Inflammatory macrophage (primary cell): ENCODE measurements at places on chromosomes 3 and 15.
A peak's percentile ranks its signal among the peaks of the same experiment; 100 is the strongest.

GRCh38 chr3:108698461-108698860 lies 58.7 kb downstream of the RETNLB start:
- no peak for DNase-seq

DNA sequence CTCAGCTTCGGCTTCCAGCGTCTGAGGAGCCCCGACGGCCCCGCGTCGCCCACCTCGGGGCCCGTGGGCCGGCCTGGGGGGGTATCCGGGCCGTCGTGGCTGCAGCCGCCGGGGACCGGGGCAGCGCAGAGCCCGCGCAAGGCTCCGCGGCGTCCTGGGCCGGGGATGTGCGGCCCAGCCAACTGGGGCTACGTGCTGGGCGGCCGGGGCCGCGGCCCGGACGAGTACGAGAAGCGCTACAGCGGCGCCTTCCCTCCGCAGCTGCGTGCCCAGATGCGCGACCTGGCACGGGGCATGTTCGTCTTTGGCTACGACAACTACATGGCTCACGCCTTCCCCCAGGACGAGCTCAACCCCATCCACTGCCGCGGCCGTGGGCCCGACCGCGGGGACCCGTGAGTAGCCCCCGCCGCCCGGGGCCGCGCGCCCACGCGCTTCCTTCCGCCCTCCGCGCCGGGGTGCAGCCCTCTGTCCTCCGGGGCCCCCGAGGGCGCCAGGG lies 462 bp downstream of the EDEM1 start:
- DNase-seq: peak; percentile 75

- DNase-seq: no peak
Measured at GRCh38 chr3:143991713-143992112, 20.1 kb downstream of the DIPK2A start.

DNA sequence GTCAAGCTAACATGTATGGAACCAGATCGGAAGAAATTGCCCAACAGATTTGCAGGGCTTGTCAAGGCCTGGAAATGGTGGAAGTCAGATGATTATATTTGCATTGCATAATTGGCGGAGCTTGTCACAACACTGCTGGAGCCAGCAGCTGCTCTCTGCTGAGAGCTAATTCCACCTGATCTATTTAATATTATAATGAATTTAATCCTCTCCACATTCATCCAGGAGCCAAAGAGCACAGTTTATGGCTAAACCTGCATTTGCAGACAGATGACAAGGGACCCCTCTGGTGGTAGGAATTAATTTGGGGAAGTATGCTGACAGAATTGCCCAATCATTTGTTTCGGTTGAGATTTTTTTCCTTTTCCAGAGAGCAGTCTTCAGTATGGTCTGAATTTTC lies 730.2 kb downstream of the TUSC7 start:
- DNase-seq: peak; percentile 82

DNA sequence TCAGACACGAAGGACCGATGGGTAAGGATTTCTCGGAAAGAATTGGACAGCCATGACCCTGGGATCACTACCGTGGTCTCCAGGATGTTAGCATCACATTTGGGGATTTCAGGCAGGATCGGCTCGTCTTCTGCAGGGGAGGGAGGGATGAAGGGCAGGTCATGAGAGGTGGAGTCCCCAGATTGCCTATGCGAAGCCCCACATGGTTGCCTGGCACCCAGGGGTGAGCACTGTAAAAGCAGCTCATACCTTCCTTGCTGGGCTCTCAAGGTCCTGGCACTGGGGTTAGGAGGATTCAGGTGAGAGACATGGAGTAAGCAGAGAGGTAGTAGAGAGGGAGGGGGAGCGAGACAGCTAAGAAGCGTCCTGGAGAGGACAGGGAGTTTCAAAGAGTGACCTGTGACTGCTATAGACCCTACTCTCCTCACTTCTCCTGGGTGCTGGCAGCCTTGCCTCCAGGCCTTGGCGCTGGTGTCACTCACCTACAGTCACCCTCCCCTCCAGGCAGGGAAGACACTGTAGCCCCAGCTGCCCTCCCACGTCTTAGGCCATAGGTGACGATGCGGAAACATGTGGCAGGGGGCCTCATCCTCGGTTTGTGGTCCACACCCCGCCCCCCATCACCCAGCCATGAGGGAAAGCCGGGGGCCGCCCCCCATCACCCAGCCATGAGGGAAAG lies 15.0 kb upstream of the EHD4 start:
- DNase-seq: no peak

DNA sequence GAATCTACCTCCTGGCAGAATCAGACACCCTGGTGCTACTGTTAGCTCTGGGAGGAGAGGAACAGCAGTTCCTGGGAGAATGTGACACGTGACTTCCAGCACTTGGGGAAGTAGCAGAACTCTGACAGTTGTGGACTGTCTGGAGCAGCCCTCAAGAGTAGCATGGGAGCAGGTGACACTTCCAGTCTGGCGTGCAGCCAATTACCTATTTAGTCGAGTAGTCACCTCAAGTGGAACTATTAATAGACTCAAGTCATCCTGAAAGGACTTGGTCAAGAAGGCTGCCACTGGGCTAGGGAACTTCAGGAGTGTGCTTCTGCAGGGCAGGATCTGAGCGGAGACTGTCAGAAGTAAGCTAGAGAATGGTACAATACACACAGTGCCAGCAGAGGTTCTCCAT lies 62.3 kb downstream of the MTHFS start:
- DNase-seq: peak; percentile 44

- no peak for DNase-seq
Measured at GRCh38 chr3:45191424-45191823, 34.7 kb downstream of the TMEM158 start.

DNA sequence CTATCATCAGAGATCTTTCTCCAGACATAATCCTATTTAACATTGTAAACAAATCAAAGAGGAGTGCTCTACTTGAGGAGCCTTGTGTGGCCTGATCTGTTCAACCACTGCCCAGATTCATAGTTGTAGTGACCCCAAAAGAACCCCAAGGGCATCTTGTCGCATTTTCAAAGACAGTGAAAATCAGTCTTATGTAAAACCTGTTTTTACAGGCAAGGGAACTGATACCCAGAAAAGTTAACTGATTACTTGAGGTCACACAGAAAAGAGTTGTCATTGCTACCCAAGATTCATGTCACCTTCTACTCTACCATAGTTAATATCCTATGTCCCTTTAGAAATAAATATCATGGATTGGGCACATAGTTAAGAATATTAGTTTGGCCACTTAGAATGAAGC lies 40.5 kb upstream of the ARPP21 start:
- no peak for DNase-seq

DNA sequence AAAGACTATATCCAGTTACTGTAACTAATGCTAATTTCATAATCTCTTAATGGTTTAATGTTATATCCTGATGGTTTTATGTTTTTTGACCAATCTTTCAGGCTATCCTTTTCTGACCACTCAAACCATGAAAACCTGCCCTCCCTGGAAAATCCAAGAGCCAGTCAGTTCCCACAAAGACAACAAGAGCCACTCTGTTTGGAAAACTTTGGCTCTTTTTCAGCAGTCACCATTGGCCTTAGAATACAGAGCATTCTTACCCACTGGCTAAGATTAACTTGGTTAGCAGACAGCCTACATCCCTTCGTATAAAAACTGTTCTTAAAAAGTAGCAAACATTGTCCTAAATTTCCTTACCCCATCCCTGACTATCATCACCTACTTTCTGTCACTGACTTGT lies 32.9 kb downstream of the ALCAM start:
- no peak for DNase-seq

- peak; percentile 65 for DNase-seq
Measured at GRCh38 chr3:116037954-116038911, 407.1 kb downstream of the LSAMP start.

- DNase-seq: no peak
Measured at GRCh38 chr3:161016417-161017313, 88.5 kb downstream of the B3GALNT1 start.

DNA sequence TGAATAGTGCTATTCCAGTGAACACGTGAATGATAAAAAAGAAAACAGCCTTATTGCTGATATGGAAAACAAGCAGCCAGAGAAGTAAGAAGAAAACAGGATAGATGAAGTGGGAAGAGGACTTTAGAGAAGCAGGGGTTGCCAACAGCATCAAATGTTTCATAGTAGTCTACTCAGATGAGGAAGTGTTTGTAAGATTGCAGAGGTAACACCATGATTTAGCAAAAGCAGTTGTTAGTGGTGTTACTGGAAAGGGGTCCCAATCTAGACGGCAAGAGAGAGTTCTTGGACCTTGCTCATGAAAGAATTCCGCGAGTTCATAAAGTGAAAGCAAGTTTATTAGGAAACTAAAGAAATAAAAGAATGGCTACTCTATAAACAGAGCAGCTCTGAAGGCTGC lies 108.8 kb upstream of the MCTP2 start:
- DNase-seq: peak; percentile 35

GRCh38 chr15:91679447-91679846 lies 174.1 kb upstream of the SLCO3A1 start:
- DNase-seq: no peak

- no peak for DNase-seq
Measured at GRCh38 chr3:126948980-126949535, 33.9 kb upstream of the PLXNA1 start.

DNA sequence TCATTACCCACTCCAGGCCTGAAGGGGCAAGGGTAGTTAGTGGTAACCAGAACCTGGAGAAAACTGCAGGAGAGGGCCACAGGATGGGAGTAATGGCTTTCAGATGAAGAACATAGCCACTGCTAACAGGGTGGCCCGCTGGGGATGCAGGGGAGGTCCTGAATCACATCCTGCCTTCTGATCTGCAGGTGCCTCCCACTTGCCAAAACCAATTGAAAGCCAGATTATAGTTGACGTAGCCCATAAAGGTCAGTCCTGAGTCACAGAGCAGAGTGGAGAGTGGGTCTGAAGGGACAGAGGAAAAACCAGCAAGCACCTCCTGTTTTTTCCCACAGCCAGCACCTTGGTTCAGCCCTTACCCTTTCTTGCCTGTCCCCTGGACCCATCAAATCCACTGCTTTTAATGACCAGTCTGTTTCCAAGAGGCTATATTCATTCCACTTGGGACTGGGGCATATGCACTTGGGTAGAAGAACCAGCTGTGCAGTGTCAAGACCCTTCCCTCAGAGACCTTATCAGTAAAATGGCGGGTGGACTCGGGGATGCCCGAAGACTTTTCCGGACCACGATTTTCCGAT lies 646 bp upstream of the SLC35G2 start:
- no peak for DNase-seq

GRCh38 chr3:108345492-108346205 lies 49.3 kb downstream of the HHLA2 start:
- no peak for DNase-seq

DNA sequence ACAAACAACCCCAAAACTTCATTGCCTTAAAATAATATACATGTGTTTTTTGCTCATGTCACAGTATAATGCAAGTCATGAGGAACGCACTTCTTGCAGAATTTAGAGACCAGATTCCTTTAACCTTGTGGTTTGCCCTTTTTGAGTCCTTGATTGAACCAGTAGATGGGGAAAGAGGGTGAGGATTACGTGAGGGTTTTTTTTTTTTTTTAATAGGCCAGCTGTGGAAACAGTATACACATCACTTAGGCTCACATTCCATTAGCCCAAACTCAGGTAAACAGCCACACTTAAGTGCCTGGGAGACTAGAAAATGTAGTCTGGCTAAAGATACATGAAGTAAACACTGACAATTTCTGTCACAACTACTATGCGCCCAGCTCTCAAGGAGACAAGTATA lies 114.9 kb upstream of the MLF1 start:
- DNase-seq: no peak

GRCh38 chr3:184016169-184016570 lies 1.5 kb downstream of the ABCC5 start:
- DNase-seq: no peak

DNA sequence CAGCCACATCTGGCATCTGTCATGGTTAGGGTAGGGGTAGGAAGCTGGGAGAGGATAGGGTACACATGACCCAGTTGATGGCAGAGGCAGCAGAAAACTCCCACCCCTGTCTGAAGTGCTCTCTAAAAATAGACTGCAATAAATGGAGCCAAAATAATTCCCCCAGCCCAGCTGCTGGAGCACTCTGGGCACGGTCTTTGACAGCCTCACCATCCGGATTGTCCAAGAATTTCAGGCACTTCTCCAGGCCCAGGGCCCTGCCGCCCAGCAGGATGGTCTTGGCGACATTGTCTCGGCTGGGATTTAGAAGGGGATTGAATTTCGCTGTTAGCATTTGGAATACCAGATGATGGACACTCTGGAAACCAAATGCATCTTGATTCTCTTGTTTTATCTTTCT lies 103.7 kb downstream of the IQSEC1 start:
- DNase-seq: no peak

DNA sequence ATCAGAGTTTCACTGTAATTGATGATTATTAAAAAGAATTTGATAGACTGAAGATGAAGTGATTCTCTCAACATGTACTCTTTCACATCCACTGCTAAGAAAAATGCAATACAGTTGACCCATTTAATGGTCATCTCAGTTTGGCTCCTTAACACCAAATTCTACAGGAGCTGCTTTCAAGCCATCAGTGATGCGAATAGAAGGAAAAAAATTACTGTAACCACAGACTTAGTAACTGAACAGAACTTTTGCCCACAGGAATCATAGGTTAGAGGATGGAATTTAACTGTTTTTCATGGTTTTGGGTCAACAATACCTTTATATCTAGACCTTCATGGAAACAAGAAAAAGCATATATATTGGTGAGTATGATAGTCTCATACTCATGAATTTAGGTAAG lies 633.5 kb downstream of the CADM2 start:
- DNase-seq: no peak

- no peak for DNase-seq
Measured at GRCh38 chr3:18357747-18358146, 67.4 kb downstream of the SATB1 start.

- no peak for DNase-seq
Measured at GRCh38 chr3:70464876-70465275, 152.4 kb upstream of the MDFIC2 start.

- peak; percentile 6 for DNase-seq
Measured at GRCh38 chr3:94234177-94234788, 171.4 kb downstream of the NSUN3 start.

- DNase-seq: no peak
Measured at GRCh38 chr3:89180334-89180733, 72.9 kb downstream of the EPHA3 start.

DNA sequence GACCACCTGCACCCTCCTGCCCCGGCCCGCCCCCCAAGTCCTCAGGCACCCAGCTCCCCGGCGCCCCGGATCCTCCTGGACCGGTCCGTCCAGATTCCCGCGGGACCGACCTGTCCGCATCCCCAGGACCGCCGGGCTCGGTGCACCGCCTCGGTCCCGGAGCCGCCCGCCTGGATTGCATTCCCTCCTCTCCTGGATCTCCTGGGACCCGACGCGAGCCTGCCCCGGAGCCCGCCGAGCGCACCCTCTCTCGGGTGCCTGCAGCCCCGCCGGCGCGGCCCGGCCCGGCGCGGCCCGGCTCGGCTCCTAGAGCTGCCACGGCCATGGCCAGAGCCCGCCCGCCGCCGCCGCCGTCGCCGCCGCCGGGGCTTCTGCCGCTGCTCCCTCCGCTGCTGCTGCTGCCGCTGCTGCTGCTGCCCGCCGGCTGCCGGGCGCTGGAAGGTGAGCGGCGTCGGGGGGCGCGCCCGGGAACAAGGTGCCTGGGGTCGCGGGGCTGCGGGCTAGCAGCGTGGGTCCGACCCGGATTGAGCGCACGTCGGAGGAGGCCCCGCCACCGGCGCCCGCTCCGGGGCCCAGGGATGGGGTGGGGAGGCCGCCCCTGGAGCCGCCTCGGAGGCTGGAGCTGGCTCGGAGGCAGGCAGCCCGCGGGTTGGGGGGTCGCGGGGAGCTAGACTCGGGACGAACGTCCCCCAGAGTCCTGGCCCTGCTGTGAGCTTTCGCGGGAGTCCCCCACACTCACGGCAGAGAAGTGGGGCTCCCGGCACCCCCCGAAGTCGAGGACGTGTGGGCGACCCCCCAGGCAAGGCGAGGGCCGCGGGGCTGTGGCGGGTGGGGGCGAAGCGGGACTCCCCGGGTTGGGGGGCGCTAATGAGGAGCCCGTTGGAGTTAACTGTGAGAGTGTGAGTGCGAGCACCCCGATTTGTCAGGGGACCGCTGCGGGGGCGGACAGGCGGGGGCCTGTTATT lies 610 bp downstream of the EPHB3 start:
- peak; percentile 10 for DNase-seq
